Astrocyte of the spinal cord (primary cell): ENCODE measurements at places on chromosomes 6 and 20.
A peak's percentile ranks its signal among the peaks of the same experiment; 100 is the strongest.

GRCh38 chr6:134422426-134423231 lies 104.7 kb upstream of the SGK1 start:
- peak; percentile 99 for DNase-seq

- no peak for DNase-seq
Measured at GRCh38 chr6:49082611-49083010, 380.4 kb downstream of the MMUT start.

- DNase-seq, result peak; percentile 91
Measured at GRCh38 chr6:148999929-149000468, 253.2 kb downstream of the UST start.

- peak; percentile 38 for DNase-seq
Measured at GRCh38 chr20:38751360-38751976, 3.2 kb downstream of the ACTR5 start.

DNA sequence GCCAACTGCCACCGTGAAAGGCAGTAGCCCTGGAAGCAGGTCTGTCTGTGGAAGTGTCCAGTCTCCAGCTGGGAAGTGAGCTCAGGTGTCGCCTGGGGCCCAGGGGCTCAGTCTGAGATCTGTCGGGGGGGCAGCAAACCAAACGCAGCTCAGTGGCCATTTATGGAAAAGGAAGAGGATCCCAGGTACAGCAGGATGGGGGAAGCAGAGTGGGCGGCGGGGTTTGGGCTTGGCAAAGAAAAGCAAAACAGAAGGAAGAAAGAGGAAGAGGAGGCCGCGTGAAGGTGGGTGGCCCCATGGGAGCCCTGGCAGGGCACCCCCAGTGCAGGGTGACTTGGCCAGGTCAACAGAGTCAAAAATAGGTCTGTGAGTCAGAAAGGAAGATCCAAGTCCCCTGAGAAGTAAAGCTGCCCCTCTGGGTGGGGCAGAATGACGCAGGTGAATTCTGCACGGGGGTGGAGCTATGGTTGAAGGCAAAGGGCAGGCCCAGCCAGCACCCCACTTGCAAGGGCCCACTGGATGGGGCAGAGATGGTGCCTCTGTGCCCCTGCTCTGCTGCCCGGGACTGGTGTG lies 5.3 kb downstream of the PXDC1 start:
- no peak for DNase-seq

DNA sequence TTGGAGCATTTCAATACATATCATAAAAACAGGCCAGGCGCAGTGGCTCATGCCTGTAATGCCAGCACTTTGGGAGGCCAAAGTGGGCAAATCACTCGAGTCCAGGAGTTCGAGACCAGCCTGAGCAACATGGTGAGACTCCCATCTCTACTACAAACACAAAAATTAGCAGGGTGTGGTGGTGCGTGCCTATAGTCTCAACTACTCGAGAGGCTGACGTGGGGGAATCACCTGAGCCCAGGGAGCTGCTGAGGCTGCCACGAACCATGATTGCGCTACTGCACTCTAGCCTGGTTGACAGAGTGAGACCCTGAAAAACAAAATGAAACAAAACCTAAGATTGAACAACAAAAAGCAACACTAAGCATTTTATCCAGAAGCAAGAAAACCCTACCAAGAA lies 47.2 kb downstream of the BACH2 start:
- no peak for DNase-seq

- no peak for DNase-seq
Measured at GRCh38 chr20:33910529-33911327, 83.0 kb upstream of the RALY start.

GRCh38 chr6:43189776-43190304 lies 7.8 kb downstream of the CUL9 start:
- no peak for DNase-seq

GRCh38 chr6:56658326-56658725 lies 15.6 kb upstream of the DST start:
- DNase-seq, result no peak

DNA sequence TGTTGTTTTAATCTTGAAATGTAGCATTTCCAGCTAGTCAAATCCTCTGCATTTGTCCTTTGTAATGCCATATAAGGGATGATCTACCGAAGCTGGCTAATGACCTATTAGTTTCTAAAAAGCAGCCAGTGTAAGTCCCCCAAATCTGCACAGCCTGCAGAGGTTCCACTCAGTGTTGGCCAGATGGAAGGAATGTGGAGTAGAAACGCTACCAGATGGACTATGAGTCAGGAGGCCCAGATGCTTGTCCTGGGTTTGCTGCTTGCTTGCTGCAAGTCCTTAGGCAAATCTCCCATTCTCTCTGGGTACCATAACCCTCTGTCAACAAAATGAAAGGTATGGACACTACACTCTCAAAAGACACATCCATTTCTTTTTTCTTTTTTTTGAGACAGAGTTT lies 149.8 kb downstream of the BTBD9 start:
- peak; percentile 61 for DNase-seq

GRCh38 chr6:42569102-42570028 lies 5.5 kb downstream of the UBR2 start:
- DNase-seq, result peak; percentile 87

GRCh38 chr6:24231438-24231977 lies 105.5 kb downstream of the NRSN1 start:
- no peak for DNase-seq

GRCh38 chr20:20150241-20150640 lies 97.9 kb downstream of the CFAP61 start:
- no peak for DNase-seq

- DNase-seq, result peak; percentile 88
Measured at GRCh38 chr20:1434571-1435336, 31.9 kb downstream of the NSFL1C start.

DNA sequence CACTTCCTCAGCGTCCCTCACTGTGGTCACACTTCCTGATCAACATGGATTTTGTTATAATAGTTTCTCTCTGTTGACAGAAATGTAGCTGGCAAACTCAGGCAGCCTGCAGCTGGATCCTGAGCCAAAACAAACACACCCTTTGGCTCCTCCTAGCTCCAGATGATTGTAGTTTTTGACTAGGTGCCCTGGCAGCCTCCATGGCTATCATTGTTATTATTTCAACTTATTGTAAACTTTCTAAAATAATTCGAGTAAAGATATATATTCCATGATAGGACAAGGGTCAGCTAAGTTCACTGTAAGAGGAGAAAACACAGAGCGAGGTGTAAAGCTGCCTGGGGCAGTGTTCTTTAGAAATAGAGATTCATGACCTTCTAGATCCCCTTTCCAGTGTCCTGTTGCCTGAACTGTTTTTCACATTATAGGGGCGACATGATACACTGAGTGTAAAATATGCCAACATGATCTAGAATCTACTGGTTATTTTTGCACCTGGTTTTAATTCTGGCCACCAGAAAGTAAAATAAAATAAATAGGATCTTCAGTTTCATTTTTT lies 98.2 kb upstream of the HDGFL1 start:
- peak; percentile 70 for DNase-seq

DNA sequence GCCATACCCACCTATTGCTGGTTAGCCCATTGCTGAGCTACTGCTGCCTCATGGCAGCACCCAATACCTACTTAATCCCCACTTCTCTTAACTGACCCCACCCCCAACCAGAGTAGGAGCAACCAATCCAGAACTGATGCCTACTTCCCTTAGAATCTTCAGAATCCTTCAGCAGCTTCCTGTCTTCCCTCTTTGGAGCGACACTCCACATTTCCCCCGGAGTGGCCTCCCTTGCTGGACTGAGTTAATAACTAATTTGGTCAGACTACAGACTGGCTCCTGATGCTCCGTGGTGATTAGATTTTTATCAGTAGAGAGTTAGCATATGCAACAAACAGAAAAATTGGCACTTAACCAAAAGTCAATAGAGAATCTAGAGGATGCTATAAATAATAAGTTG lies 51.2 kb upstream of the UBR2 start:
- no peak for DNase-seq

- no peak for DNase-seq
Measured at GRCh38 chr6:1629316-1629715, 19.6 kb downstream of the FOXC1 start.

GRCh38 chr6:20630136-20630535 lies 95.9 kb downstream of the CDKAL1 start:
- no peak for DNase-seq

DNA sequence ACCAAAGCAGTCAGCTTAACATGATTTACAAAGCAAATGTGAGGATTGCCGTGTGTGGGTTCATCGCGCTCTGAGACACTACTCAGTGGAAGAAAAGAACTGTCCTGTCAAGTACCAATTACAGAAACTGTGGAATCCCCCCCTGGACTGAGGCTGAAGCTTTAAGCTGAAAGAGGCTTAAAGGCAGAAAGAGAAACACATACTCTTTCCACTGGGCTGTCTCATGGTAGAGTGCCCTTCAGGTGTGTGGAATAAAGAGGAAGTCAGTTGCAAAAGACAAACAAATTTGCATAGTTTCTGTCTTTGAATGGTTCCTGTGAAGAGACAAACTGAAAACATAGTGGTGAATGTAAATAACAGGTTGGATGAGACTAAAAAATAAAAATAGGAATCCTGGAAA lies 560.4 kb upstream of the SYNCRIP start:
- DNase-seq, result no peak

DNA sequence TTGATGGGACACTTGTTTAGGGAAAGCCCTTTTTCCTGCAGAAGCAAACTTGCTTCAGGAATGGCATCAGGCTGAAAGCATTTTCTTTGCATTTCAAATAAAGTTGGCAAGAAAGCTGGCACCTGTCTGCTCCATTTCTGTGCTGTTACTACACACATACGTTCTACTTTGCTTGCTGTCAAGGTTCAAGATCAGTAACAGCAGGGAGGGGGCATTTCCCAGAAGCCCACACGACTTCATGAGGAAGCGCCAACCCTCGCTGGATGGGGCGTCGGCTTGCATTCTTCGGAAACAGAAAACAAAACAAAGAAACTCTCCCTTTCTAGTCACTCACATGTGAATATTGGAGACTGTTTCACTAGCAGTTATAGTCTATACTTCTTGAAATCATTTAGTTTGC lies 46.4 kb downstream of the AKAP12 start:
- DNase-seq, result no peak

- DNase-seq, result no peak
Measured at GRCh38 chr20:35355372-35355771, 56.4 kb downstream of the UQCC1 start.

GRCh38 chr20:41534170-41534569 lies 84.0 kb downstream of the CHD6 start:
- no peak for DNase-seq

- no peak for DNase-seq
Measured at GRCh38 chr20:35385733-35386132, 26.0 kb downstream of the UQCC1 start.

DNA sequence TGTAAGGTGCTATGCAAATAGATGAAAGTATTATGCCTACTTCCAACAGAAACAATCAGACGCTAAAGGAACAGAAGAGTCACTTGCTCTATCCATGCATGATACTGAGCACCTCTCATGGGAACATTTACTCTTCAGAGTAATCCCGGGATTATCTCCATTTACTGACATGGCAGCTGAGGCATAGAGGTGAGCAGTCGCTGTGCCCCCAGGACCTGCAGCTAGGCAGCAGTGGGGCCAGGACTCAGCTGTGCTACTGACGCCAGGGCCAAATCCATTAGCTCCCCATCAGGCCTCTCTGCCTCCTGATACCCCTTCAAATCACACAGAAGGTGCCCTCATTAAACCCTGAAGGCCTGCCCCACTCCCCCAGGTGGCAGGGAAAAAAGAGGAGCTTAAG lies 51.9 kb downstream of the TRAM2 start:
- no peak for DNase-seq

GRCh38 chr6:7100072-7100752 lies 7.5 kb upstream of the RREB1 start:
- DNase-seq, result no peak

DNA sequence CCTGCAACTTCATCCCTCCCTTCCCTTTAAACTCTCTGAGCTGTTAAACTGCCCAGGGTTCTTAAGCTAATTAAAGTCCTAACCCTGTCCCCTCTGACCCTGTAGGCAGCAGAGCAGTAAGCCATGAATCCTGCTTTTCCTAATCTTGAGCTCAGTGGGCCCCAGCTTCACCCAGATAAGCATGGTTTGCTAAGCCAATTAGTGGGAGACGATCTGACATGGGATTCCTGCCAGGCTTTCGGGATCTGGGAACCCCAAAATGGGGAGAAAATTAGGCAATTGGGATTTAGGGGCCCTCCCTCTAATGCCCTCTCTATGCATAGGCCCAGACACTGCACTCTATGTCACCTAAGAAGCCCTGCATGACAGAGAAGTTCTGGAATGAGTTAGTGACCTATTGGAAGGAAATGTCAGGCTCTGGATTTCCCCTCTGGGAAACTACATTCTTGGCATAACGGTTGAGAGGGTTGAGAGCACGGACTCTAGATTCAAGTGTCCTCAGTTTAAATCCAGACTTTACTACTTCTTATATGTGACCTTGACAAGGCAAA lies 4.6 kb downstream of the XKR7 start:
- no peak for DNase-seq

DNA sequence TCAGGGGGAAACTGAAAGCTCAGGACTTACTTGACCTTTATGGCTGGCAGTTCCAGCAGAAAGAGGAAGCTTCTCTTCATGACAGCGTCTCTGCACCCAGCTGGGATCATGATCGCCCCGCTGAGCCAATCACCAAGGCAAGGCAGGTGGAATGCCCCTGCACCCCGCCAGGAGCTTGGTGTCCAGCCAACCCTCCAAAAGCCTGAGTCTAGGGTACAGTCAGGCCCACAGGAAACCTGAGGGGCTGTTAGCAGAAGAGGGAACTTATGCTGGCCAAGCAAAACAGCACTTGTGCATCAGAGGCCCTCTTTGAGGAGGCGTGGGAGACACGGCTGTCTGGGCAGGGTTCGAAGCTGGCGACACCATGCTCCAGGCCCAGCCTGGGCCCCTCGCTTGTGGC lies 188.3 kb upstream of the GMDS start:
- no peak for DNase-seq

- DNase-seq, result no peak
Measured at GRCh38 chr20:460707-461106, 1.6 kb downstream of the TBC1D20 start.

DNA sequence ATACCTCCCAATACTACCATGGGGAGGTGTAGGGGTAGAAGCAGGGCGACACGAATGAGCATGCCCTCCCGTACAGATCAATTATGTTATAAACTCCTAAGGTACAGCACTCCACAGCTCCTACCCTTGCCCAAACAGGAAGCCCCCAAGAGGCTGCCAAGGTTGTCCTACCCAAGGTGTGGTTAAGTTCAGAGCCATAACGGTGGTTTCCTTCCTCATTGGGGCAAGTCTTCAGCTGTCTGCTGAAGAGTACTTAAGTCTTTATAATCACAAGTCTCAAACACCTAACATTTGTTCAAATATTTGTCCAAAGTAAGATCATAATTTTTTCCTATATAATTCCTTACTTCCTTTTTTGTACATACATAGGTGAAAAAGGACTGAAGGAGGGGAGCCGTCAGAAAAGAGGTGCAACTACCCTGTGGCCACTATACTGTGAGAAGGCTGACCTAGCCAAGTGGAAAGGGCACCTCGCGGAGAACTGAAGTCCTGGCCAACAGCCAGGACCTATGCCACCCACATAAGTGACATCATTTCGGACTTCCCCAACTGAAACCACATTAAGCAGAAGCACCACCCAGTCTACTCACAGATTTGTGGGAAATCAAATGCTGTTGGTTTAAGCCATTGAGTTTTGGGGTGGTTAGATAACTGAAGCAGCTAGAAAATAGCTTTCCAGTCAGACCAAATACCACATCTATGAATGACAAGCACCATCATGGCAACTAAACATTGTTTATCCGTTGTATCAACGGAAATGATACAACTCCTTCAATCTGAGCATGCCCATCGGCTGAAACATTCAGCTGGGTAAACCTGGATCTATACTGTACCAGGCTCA lies 2.9 kb upstream of the RAB22A start:
- DNase-seq, result peak; percentile 66
